ENCODE measurements at places on chromosomes 7 and 10. TPM values are rescaled to one million over a fixed set of nuclear protein-coding genes. Genes with fewer than 3 reads are reported as not detected.

- H3K4me1 ChIP-seq, result peaks cover 23% of the 10 kb centered on the region
These were observed 73.5 kb downstream of the MALSU1 start for GRCh38 chr7:23372611-23373010.

DNA sequence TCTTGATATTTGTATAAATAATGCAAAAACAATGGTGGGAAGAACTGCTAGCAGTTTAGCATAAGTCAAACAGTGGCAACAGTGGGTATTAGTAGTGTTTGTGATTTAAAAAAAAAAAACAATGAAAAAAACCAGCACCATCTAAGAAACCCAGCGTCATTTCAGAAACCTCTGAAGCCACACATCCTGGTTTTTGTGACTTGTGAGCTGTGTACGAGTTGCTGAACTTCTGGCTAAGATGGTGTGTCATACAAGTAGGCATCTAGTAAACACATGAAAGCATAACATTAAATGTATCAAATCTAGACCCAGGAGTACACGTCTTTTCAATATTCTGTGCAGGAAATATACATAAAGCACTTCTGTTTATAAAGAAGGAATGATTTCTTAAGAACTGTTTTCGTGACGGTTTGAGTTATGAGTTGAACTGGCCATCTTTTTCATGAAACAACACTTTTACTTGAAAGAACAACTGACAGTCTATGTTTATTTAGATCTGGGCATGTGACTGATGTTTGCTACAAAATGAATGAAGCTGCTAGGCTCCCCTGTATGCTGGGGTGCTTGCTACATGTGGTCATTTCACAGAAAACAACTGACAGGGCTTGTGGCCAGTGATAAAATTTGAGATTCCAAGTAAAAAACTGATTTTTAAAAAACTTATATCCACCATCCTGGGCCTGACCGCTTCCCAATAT lies 143.5 kb downstream of the PIP4K2A start:
- H3K27ac ChIP-seq, result no peak overlapping the region
- H3K27me3 ChIP-seq, result no peaks in the 10 kb centered on the region
- no peaks in the 10 kb centered on the region for H3K4me1 ChIP-seq
- DNase-seq, result no peak
- peaks cover 15% of the 10 kb centered on the region for H3K36me3 ChIP-seq
- H3K4me3 ChIP-seq, result no peak overlapping the region

GRCh38 chr10:129272176-129272575 lies 194.9 kb upstream of the MGMT start:
- no peaks in the 10 kb centered on the region for H3K4me1 ChIP-seq
- no peaks in the 10 kb centered on the region for H3K27me3 ChIP-seq
- no peak overlapping the region for H3K27ac ChIP-seq
- DNase-seq, result no peak
- H3K36me3 ChIP-seq, result no peaks in the 10 kb centered on the region
- H3K4me3 ChIP-seq, result no peak overlapping the region

DNA sequence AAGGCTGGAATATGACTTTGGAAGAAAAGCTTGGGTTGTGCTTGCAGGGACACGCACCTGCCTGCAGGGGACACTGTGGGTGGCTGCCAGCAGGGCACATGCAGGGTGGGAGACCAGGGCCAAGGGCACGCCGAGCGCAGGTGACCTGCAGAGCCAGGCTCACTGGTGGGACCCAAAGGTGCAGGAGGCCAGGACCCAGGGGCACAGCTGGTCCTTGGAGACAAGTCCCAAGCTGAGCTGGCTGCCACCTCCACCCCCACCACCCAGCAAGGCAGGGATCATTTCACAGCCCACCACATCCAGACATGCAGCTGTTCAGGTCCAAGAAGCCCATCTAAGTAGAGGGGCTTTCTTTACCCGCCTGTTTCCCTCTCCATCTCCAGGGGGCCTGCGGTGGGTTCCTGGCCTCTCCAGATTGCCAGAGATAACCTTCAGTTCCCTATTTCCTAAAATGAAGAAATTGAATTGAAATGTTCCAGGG lies 13.8 kb upstream of the CLIP2 start:
- peaks cover 24% of the 10 kb centered on the region for H3K4me1 ChIP-seq
- H3K36me3 ChIP-seq, result peaks cover 5% of the 10 kb centered on the region
- no peak overlapping the region for H3K4me3 ChIP-seq
- H3K27me3 ChIP-seq, result no peaks in the 10 kb centered on the region
- no peak for DNase-seq

- no peak overlapping the region for H3K4me3 ChIP-seq
- no peaks in the 10 kb centered on the region for H3K36me3 ChIP-seq
- DNase-seq, result no peak
These were observed 492.4 kb upstream of the STEAP1 start for GRCh38 chr7:89661876-89662275.

DNA sequence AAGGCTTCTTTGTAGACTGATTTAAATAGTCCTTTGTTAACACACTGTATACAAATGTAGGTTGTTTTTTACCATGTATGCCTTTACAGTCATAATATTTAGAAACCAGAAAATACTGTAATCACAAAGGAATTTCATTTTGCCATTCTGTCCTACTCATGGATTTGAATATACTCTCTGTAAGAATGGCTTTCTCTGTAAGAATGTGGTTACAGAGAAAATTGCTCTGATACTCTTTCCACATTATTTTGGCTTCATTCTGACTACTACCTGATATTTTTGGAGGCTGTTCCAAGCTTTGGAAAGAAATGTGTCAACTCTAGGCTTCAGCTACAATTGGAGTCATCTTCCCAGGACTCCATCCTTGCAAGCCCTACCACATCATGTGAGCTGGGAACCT lies 23.5 kb downstream of the CH25H start:
- H3K27me3 ChIP-seq, result no peaks in the 10 kb centered on the region
- H3K4me1 ChIP-seq, result no peaks in the 10 kb centered on the region
- no peaks in the 10 kb centered on the region for H3K36me3 ChIP-seq
- no peak overlapping the region for H3K4me3 ChIP-seq

GRCh38 chr10:60135020-60135419 lies 228.7 kb upstream of the CCDC6 start:
- H3K4me1 ChIP-seq, result peaks cover 6% of the 10 kb centered on the region
- H3K4me3 ChIP-seq, result no peak overlapping the region
- H3K36me3 ChIP-seq, result no peaks in the 10 kb centered on the region
- no peaks in the 10 kb centered on the region for H3K27me3 ChIP-seq

DNA sequence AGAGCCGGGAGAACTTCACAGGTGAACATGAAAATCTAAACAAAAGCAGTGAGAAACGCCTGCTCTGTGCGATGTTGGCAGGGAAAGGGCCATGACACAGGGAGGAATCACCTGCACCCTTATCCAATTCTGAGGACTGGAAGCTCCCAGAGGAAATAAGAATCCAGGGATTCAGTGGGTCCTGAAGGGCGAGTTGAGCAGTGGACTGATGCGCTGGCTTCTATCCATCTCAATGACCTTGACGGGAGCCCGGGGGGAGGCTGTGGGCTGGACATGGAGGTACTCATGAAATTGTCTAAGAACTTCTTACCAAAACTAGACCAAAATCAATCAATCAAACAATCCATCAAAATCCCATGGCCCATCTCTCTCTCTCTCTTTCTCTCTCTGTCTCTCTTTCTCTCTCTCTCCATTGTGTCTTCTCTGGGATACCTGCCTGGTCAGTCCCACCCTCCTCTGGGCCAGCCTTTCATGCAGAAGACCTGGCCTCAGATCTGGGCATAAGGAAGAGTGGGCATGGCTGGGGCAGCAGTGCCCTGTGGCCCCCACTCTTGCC lies 7.2 kb downstream of the CPXM2 start:
- DNase-seq, result no peak
- no peaks in the 10 kb centered on the region for H3K36me3 ChIP-seq
- no peak overlapping the region for H3K4me3 ChIP-seq
- H3K27ac ChIP-seq, result no peak overlapping the region

GRCh38 chr7:121276313-121276712 lies 52.5 kb upstream of the WNT16 start:
- H3K27ac ChIP-seq, result no peak overlapping the region
- H3K36me3 ChIP-seq, result no peaks in the 10 kb centered on the region
- H3K27me3 ChIP-seq, result peaks cover 26% of the 10 kb centered on the region
- no peak for DNase-seq
- no peaks in the 10 kb centered on the region for H3K4me1 ChIP-seq

GRCh38 chr10:70621503-70622078 lies 19.1 kb upstream of the PRF1 start:
- no peak for DNase-seq
- no peaks in the 10 kb centered on the region for H3K36me3 ChIP-seq
- H3K4me1 ChIP-seq, result no peaks in the 10 kb centered on the region
- H3K4me3 ChIP-seq, result no peak overlapping the region
- H3K27ac ChIP-seq, result no peak overlapping the region

- no peak overlapping the region for H3K4me3 ChIP-seq
- no peak for DNase-seq
- no peak overlapping the region for H3K27ac ChIP-seq
- H3K27me3 ChIP-seq, result no peaks in the 10 kb centered on the region
- H3K36me3 ChIP-seq, result peaks cover 28% of the 10 kb centered on the region
- H3K4me1 ChIP-seq, result peaks cover 35% of the 10 kb centered on the region
These were observed 25.2 kb downstream of the VCL start for GRCh38 chr10:74022926-74023629.

DNA sequence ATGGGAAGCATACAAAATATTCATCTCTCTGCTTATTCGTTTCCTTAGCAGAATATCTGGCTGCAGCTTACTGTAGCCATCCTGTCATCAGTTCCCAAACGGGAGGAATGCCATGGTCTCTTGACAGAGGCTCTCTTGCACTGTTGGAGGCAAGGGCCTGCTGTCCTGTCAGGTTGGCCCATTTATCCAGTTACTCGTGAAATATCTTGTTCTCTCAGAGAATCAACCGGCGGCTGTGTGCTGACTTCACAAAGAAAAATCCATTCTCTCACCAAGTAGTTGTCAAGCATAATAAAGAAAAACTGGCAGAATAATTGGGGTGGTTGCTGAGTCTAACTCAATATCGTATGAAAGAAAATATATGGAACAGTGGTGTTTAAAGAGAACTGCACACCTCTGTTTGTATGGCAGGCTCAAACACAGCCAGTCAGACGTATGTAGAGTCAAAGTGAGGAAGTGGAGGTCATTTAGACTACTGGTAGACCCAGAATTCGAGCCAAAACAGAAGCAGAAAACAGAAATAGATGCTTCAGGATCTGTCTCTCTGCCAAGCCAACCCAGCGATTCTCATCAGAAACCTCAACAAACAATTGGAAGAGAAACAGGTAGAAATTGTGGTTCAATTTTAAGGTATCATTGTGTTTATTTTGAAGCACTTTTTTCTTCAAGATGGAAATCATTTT lies 349.2 kb upstream of the PRKCQ start:
- peak overlapping the region; percentile 21 for H3K27ac ChIP-seq
- H3K36me3 ChIP-seq, result no peaks in the 10 kb centered on the region
- no peak for DNase-seq

GRCh38 chr7:1361756-1362125 lies 97.5 kb downstream of the MICALL2 start:
- no peak overlapping the region for H3K4me3 ChIP-seq
- no peaks in the 10 kb centered on the region for H3K4me1 ChIP-seq
- H3K36me3 ChIP-seq, result no peaks in the 10 kb centered on the region
- DNase-seq, result no peak

GRCh38 chr7:149811221-149811620 lies 27.0 kb upstream of the ZNF862 start:
- H3K27me3 ChIP-seq, result peaks cover 19% of the 10 kb centered on the region
- no peak overlapping the region for H3K27ac ChIP-seq
- no peaks in the 10 kb centered on the region for H3K36me3 ChIP-seq
- H3K4me3 ChIP-seq, result no peak overlapping the region

Gene GARIN1A
- total RNA-seq, result 2.3 TPM

Gene FOXP2
- not detected for total RNA-seq

Gene SLC39A12
- not detected for total RNA-seq

Gene RNF133
- 0.49 TPM for total RNA-seq

Gene NXPH1
- not detected for total RNA-seq

Gene NAT16
- total RNA-seq, result not detected

Gene CCDC71L
- 13.0 TPM for total RNA-seq

All from MCF 10A (cell line).